ENCODE measurements at places on chromosomes 11 and 22.

DNA sequence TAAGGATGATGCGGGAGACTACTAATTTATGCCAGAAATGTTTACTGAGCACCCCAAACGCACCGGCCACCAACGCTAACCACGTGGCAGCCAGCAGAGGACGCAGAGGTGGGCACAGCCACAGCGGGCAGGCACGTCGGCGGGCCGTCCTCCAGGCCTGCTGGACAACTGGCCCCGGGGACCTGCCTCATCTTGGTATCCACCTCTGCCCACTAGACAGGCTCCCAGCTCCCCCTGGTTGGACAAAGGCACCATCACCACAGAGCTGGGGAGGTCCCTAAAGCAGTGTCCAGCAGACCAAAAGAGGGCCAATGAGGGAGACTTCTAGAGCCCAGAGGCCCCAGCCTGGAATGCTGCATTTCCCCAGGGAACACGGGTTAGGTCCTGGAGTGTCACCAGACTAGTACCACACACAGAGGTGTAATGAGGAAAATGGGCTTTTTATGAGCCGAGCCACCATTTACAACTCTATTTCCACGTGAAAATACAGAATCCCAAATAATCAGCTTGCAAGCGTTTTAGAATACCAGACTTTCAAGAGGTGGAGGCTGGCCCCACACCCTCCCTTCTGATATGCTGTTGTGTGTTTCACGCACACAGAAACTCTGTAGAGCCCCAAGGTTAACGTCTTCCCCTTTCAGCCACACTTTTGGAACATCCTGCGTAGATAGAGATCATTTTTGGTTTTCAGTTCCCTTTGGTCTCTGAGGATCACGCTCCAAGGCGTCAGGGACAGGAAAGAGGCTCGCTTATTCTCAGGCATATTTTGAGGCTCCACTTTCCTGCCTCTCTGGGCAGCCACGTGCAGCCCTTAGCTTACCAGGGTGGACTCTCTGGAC, 23.7 kb upstream of the BID start:
- DNase-seq, result peak; percentile 24

- no peak for DNase-seq
Measured at GRCh38 chr22:24460418-24461089, 33.2 kb downstream of the ADORA2A start.

DNA sequence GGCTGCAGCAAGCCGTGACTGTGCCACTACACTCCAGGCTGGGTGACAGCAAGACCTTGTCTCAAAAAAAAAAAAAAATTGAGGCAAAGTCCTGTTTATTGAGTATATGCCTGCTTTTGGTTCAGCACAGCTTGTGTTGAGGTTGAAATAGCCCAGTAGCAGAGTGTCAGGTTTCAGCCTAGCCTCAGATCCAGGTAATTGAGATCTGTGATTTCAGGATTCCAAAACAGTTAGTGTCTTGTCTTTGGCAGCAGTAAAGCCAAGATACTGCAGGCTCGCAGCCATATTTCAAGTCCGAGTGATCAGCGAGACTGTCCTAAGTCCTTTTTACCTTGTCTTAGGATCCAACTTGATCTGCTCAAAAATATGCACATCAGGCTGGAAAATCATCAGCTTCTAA, 27.0 kb downstream of the CUL5 start:
- no peak for DNase-seq

DNA sequence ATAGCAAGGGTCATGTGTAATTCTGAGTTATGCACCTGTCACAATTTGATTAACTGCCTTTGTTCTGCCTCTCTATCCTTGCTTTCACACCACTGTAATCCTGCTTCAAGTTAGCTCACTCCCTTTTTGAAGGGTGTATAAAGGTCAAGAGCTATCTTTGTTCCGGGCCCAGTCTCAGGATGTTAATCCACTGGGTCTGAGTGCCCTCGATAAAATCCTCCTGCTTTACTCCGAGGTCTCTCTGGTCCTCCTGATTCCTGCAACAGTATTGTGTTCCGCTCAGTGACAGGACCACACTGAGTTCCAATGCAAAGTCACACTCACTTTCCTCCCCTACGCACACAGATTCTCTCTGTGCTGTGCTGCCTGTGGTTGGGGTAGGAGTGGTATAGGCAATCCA, 186.5 kb downstream of the DYNC2H1 start:
- no peak for DNase-seq

DNA sequence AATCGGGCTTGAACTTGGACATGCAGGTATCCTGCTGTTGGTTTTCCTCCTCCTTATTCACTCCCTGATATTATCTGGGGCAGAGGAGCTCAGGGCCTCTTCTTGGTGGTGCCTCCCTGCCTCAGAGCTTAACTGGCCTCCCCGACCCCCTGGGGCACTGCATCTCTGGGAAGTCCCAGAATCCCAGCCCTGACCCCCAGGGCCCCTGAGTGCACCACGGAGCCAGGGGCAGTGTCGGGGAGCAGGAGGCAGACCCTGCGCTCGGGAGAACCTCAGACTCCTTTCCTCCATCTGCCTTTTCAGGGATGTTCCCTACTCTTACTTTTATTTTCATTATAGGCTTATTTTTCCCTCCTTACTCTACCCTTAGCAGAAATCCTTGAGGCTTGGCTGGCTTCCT, 537.0 kb downstream of the BRD1 start:
- no peak for DNase-seq

GRCh38 chr22:30150212-30150611, 69.9 kb downstream of the HORMAD2 start:
- no peak for DNase-seq

GRCh38 chr11:126444072-126444471, 88.6 kb downstream of the ST3GAL4 start:
- no peak for DNase-seq

DNA sequence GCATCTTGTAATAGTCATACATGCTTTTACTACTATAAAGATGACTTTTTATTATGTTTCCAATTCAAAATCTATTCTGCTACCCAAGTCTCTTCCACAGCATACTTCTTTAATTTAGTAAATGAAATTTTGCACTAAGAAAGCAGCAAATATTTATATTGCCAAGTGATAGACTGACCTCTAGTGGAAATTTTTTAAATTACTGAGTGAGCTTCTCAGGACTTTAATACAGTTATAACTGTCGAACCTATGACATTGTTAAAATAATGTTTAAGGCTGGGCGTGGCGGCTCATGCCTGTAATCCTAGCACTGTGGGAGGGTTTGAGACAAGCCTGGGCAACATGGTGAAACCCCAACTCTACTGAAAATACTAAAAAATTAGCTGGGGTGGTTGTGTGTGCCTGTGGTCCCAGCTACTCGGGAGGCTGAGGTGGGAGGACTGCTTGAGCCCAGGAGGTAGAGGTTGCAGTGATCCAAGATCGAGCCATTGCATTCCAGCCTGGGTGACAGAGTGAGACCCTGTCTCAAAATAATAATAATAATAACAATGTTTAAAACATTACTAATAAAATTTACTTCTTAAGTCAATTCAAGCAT, 27.3 kb downstream of the STK33 start:
- DNase-seq, result peak; percentile 44

DNA sequence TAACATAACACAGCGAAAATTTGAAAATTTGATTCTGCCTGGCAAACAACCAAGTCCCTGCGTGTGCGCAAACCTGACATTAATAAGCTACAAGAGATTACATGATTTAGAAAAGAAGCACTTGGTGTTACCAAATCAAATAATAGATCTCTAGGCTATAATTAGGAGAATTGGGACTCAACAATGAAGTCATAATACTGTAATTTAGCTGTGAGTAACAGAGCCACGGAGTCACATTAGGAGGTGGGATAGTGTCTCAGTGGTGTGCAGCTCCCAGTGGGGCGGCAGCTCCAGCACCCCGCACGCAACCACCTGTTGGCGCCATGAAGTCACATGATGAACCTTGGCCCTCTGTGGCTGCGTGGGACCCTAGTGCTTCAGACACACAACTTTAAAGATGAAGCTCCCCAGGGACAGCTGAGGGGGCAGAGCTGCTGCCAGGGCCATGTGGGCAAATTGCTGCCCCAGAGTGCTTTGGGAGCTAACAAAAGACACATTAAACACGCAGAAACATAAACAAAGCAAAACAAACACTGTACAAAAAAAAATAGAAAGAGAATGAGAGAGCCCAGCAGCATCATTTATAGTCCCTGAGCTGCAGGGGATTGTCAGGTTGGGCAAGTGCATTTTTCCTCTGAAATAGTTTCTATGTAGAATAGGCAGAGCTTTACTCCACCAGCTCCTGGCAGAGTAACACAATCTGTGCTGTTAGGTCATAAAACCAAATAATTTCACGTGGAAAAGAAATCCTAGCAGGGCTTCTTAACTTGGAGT, 605.6 kb downstream of the SOX6 start:
- DNase-seq, result no peak

DNA sequence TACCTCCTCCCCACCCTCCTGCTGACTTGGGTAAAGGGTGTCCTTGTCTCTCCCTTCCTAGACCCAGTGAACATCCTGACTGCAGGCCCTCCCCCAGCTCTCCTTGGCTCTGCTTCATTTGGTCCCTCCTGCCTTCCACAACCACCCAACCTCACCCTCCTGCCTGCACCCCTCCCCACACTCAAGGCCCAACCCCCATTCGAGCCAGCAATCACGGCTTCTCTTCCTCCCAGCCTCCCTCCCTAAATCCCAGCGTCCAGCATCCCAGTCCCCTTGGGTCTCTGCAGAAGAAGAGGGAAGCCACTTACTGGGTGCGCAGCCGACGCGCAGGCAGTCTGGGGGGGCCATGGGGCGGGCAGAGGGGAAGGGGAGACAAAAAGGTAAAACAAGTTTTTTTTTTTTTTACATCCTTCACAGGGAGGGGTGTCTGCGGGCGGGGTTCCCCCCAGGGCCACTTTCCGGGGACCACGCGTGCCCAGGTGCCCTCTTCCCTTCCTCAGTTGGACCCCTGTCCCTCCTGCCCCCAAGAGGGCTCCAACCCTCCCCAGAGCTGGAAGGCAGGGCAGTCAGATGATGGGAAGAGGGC, 62.5 kb downstream of the SLC22A12 start:
- DNase-seq, result no peak

DNA sequence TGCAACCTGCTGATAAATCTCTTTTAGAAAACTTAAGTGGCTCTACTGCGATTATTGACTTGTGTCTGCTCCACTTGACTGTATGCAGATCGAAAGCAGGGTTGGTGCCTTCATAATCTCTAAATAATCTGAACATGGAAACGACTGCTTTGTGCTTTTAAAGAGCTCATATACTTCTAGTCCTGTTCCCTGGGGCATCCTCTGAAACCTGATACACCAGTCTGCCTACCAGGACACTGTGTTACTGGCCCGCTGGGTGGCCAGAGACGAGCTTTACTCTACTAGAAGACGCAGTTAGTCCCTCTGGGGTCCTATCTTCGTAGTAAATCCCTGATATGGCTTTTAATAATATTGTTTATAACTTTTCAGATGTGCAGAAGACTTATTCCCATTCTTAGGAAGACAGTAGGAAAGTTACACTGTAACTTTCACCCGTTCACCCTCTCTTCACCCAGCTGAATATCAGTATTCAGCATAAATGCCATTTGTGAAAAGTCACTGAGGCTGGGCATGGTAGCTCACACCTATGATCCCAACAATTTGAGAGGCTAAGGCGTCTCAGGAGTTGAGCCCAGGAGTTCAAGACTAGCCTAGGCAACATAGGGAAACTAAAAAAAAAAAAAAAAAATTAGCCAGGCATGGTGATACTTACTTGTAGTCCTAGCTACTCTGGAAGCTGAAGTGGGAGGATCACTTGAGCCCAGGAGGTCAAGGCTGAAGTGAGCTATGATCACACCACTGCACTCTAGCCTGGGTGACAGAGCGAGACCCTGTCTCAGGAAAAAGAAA, 9.0 kb upstream of the HTR3B start:
- no peak for DNase-seq

DNA sequence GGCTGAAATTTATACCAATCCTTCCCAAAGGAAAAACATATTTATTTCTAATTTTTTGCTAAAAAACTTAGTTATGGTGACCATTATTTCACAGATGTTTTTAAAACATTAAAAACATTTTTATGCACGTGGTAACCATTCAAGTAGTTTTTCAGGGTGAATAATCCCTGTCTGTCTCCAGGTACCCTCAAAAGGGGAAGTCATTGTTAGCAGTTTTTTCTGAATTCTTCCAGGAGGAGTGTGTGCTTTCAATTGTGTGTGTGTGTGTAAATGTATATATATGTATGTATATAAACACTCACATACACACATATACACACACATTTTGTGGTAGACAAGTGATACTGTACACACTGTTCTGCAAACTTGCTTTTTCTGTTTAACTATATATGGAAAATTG, 43.9 kb downstream of the MIAT start:
- no peak for DNase-seq

GRCh38 chr11:93494357-93494756, 48.8 kb downstream of the SMCO4 start:
- no peak for DNase-seq

GRCh38 chr11:125935618-125936199, 10.1 kb upstream of the VSIG10L2 start:
- no peak for DNase-seq

Data from CD4-positive, alpha-beta T cell treated with Interleukin-21 for 1 hour (primary cell).